ENCODE measurements at places on chromosomes 12 and 14.

- DNase-seq: no peak
Measured at GRCh38 chr14:59294662-59294992, 106.2 kb downstream of the DAAM1 start.

GRCh38 chr12:9634177-9634803, 26.6 kb upstream of the KLRB1 start:
- DNase-seq: no peak

- DNase-seq: no peak
Measured at GRCh38 chr14:65804439-65805112, 392.0 kb downstream of the FUT8 start.

DNA sequence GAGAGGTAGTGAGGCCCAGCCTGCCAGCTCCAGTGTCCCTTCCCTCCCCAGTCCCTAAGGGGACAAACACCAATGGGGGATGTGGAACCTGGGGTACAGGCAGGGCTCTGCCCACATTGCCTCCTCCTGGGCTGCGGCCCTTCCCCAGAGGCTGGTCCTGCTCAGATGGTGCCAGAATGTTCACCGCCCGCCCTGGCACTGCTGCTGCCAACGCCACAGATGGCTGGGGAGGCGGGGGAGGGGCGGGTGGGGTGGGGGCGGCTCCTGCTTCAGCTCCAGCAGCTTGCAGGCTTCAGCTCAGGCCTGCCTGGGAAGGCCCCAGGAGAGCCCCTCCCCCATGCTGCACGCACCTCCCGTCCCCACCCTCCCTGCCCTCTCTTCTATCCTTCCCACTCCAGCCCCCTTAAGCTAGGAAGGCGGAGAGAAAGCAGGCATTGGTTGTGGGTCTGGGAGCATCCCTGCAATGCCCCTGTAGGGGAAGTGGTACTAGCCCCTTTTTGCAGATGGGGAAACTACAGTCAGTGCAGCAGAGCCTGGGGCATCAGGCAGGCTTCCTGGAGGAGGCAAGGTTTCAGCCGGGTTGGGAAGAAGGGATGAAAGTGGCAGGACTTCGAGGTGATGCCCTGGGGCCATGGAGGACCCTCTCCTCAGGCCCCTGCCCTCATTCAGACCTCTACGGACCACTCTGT, 2.0 kb upstream of the BEGAIN start:
- no peak for DNase-seq

DNA sequence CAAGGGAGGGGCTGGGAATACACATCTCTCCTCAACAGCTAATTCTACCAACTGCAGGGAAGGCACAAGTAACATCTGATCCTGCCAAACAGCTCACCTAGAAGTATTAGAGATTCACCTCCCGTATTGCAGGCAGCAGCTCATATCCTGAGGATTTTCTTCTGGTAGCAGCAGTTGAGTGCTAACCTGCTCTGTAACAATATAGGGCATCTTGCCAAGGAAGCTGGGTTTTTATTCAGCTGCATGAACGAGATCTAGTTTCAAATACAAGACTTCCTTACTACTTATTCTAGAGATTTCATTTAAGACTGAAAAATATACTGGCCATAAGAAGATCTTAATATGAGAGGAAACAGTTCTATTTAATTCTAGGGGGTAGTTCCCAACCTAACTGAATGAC, 261.4 kb upstream of the USP15 start:
- DNase-seq: no peak

- no peak for DNase-seq
Measured at GRCh38 chr14:79285263-79285662, 926.0 kb downstream of the DIO2 start.

- no peak for DNase-seq
Measured at GRCh38 chr12:93550748-93551611, 21.5 kb upstream of the SOCS2 start.

- no peak for DNase-seq
Measured at GRCh38 chr12:64400041-64400440, 4.2 kb upstream of the XPOT start.

GRCh38 chr12:50151047-50151687, 16.0 kb downstream of the CERS5 start:
- no peak for DNase-seq

- no peak for DNase-seq
Measured at GRCh38 chr12:9619411-9620179, 11.9 kb upstream of the KLRB1 start.

DNA sequence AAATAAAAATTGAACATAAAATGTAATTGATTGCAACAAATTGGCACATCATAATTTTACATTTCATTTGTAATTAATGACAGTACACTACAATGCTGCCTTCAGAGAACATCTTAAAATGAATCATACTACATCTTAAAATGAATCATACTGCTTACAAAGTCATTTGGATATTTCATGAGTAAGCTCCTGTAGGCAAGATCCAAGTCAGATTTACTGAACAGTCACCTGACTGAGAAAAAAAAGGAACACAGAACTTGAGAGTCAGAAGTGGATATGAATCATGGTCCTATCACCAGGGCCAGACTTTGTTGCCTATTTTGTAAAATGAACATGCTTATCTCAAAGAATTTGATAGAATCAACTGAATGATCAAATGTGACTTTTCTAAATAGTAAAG, 32.7 kb upstream of the FBLN5 start:
- no peak for DNase-seq

GRCh38 chr12:68910128-68910527, 22.8 kb downstream of the CPM start:
- no peak for DNase-seq

GRCh38 chr12:2228535-2228934, 175.7 kb downstream of the CACNA1C start:
- DNase-seq: no peak

DNA sequence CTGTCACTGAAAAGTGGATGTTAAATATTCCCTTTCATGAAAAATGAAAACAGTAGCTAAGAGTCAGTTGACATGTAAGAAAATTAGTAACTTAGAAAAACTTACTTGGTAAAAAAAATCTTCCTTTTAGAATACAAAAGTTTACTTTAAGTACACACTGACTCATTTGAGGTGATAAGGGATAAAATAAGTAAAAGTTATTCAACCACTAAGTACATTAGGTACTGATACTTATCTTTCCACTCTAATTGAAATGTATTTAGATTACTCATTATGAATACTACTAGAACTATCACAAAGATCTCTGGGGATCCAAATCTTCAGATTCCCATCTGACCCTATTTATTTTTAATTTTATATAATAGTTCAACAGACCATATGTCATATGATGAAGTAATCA, 12.2 kb downstream of the SYCP3 start:
- DNase-seq: no peak

GRCh38 chr12:11707535-11707934, 58.1 kb downstream of the ETV6 start:
- no peak for DNase-seq

- no peak for DNase-seq
Measured at GRCh38 chr14:89477391-89477790, 60.4 kb upstream of the FOXN3 start.

DNA sequence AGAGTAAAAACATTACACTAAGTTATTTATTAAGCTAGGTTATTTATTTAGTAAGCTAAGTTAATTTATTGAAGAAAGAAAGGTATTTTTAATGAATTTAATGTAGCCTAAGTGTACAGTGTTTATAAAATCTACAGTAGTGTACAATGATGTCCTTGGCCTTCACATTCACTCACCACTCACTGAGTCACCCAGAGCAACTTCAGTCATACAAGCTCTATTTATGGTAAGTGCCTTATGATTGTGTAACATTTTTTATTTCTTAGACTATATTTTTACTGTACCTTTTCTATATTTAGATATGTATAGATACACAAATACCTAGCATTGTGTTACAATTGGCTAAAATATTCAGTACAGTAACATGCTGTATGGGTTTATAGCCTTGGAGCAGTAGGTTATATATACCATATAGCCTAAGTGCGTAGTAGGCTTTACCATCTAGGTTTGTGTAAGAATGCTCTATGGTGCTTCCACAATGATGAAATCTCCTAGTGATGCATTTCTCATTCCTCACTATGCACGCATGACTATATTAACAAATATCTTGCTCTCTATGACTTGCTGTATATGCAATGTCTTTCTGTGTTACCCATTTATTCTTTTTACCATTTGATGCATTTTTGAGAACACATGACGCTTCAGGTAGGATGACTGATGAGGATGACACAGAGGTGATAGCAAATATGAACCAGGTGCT, 309.6 kb upstream of the ATXN7L3B start:
- no peak for DNase-seq

DNA sequence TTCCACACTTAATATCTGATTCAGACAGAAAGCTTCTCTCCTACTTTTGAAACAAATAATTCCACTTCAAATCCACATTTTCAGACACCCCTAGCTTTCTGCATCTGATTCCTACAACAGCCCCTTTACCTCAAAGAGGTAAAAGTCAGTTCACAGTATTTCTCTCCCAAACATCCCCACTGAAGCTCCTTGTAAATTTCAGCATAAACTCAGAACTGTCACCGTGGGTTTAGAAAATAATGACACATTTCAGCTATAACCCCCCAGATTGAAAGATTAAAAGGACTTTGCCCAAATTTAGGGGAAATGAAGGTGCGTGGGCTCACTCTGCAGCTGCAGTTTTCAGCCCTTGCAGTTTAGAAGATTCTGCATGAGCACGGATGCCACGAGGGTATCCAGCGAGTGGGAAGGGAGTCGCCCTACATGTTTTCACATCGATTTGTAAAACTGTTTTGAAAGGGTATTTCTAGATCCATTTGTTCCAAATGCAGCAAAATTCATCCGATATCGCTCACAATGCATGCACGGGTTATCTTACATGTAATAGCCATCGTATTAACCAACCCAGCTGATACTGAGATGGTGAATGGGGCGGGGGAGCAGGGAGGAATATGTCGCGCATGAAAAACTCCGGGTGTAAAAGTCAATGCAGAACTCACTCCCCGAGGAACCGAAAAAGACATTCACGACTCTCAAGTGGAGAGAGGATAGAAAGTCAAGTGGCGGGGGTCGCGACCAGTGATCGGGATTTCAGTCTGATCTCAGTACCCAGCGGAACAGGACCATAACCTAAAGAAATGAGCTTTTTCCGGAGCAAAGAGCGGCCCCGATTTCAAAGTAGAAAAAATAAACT, 5.0 kb upstream of the CCND2 start:
- DNase-seq: no peak

GRCh38 chr12:16618256-16618655, 12.3 kb upstream of the LMO3 start:
- no peak for DNase-seq

- DNase-seq: no peak
Measured at GRCh38 chr14:33928895-33929294, 22.0 kb downstream of the EGLN3 start.

DNA sequence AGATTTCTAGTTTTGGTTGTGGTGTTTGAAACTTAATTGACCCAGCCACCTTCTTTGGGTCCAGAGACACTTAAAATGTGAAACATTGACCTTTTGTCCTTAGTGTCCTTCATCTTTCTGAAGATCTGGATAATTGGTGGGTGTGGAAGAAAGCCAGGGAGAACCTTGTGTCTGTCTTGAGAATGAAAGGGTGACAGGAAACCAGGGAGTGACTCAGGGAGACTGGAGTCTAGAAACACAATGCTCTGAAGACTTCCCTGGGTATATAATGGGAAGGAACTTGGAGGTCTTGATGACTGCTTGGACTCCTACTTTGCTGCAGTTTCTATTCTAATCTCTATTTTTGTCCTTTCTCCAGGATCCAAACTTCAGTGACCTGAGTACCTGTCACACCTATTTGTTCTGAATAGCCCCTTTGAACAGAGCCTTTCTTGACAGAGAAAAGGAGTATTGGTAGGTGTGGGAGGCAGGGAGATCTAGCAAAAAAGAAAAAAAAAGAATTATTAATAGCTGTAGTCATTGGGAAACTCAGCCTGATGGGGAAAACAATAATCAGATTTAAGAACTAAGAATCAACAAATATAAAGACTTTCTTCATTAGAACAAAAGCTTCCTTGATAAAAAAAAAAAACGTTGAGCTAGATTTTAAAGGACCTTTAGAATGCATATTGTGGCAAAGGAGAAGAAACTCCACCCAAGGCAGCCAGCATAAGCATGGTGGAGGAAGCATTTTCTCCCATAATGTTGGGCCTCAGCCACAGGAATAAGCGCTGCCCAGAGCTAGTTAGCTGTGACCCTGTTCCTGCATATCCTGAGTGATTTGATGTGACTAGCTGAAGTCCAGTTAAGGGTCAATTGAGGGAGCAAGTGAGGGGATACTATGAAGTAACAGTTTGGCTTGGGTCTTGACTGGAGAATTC, 77.9 kb upstream of the HOXC13 start:
- DNase-seq: no peak

- no peak for DNase-seq
Measured at GRCh38 chr14:79721399-79722084, 489.8 kb downstream of the DIO2 start.

DNA sequence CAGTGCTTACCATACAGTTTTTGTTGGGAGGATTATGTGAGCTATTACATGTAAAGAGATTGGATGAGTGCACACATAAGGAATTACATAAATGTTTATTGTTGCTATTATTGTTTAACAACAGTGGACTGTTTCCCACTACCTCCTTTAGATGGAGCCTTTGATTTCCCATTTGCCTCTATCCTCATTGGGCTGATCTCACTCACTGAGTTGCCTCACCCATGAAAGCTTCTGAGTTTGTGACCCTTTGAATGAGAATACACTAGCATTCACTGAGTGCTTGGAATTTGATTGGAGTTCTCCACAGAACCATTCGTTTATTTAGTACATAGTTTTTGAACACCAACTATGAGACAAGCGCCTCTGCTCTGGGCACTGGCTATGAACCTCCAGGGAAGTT, 121.0 kb downstream of the HELB start:
- no peak for DNase-seq

DNA sequence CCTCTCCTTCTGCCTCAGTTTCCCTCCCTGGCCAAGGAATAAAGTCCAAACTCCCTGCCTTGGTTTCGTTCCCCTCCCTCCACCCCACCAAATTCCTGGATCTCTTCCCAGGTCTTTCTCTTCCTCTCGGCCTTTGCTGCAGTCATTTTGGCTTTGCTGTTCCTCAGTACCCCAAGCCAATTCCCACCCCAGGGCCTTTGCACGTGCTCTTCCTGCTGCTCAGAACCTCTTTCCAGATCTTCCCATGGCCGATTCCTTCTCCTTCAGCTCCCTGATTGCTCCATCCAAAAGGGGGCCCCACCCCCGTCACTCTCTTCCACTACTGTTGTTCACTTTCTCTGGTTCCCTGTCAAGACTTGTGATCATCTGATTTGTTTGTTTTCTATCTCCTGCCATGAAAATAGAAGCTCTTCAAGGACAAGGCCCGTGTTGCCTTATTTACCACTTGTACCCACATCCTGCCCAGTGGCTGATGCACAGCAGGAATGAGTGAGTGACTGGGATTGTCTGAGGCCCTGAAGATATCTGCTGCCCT, 3.1 kb downstream of the HNF1A start:
- DNase-seq: no peak
